ENCODE measurements at places on chromosomes 6 and 20.

DNA sequence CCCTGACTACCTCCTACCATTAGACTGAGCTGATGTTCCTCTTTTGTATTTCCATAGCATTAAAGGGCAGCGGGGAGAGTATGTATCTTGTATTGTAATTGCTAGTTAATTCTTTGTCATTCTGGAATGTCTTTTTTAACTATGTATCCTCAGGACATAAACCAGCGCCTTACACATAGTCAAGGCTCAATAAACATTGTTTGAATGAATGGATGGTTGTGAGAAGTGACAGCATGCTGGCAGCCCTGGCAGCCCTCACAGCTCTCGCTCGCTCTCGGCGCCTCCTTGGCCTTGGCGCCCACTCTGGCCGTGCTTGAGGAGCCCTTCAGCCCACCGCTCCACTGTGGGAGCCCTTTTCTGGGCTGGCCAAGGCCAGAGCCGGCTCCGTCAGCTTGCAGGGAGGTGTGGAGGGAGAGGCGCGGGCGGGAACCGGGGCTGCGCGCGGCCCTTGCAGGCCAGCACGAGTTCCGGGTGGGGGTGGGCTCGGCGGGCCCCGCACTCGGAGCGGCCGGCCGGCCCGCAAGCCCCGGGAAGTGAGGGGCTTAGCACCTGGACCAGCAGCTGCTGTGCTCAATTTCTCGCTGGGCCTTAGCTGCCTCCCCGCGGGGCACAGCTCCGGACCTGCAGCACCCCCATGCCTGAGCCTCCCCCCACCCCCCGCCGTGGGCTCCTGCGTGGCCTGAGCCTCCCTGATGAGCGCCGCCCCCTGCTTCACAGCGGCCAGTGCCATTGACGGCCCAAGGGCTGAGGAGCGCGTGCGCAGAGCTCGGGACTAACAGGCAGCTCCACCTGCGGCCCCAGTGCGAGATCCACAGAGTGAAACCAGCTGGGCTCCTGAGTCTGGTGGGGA is 93.1 kb downstream of the RNF182 start:
- no peak for DNase-seq

GRCh38 chr6:168371185-168371584 is 51.6 kb upstream of the DACT2 start:
- no peak for DNase-seq

- peak; percentile 63 for DNase-seq
Measured at GRCh38 chr20:33791959-33792597, 19.1 kb upstream of the CHMP4B start.

GRCh38 chr20:348972-349841 is 2.3 kb downstream of the NRSN2 start:
- no peak for DNase-seq

GRCh38 chr6:140082867-140083297 is 708.4 kb upstream of the CITED2 start:
- DNase-seq: no peak

DNA sequence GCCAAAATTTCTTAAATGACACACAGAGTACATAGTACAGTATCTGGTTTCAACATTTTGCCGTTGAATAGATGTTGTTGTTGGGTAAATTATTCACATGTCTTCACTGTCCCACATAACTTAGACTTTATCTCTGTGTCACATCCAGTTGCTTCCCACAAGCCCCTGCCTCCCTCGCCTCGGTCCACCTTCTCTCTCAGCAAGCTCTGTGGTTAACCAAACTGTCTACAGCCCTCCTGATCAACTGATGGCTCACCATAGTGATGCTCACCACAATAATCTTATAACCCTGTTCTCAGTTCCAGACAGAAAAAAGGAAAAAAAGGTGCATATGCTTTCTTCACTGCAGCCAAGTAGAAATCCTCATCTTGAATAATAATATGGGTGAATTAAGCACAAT is 23.0 kb downstream of the IL17F start:
- no peak for DNase-seq

DNA sequence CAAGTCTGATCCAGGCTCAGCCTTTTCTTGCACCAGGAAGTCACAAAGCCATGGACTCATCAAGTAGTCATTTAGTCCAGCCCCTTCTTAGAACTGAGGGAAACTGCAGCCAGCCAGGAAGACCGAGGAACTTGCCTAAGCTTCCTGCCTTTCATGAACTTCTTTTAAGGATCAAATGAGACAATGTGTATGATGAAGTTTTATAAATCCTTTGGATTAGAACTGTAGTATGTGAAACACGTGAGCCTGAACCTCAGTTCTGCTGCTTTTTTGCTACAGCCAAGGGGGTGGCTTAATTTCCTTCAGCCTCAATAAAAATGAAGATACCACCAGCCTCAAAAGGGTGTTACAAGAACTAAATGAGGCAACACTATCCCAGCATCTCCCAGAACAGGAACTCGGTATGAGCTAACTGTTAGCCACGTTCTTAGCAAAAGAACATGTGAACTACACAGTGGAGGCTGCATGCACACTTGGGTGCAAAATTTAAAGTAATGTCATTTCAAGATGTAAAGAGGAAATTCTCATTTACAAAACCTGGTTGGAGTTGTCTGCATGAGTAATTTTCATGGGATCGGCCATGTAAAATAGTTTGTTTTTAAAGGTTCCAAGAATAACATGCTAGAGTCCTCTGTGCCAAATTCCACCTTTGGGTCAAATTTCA is 76.0 kb upstream of the TBC1D7 start:
- no peak for DNase-seq

DNA sequence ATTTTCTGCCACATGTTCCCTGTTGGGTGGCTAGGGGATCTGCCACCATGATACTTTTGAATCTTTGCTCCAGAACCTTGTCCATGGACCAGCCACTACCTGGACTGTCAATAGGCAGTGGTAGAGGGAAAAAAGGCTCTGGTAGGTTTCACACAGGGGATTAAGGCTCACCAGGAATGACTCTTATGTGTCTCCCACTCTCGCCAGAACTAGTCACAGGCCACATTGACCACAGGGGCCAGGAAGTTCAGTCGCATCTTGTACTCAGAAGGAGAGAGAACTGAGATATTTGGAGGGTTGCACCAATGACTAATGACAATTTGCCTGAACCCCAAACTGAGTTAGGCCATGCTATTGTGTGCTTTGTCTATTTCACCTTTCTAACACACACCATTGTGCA is 23.6 kb upstream of the APCDD1L start:
- DNase-seq: no peak

DNA sequence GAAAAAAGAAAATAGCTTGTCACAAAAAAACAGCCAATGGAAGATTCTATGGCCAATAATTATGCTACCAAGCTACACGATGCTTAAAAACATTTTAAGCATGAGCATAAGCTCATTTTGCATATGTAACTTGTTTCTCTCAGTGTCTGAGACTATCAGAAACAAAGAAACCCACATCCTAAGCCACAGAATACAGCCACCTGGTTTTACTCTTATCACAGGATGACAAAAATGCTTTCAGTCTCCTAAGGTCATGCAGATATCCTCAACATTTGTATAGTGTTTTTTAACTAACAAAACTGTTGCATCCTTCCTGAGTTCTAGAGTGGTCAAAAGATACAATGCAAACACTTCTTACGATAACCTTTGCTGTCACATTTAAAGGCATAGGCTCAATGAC is 172.1 kb upstream of the RUNX2 start:
- DNase-seq: no peak

DNA sequence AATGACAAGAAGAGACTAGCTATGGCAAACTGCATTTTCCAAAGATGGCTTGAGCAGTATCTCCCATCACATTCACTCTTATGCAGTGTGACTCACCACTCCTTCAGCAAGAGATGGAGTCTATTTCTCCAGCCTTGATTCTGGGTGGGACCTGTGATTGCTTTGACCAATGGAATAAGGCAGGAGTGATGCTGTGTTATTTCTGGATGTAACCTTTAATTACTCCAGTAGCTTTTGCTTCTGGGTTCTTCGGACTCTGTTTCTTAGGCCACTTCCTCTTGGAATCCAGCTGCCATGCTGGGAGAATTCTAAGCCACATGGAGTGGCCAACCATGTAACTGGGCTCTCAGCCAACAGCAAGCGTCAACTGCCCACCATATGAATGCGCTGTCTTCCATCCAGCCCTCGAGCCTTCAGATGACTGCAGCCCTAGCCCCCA is 50.7 kb downstream of the TGM2 start:
- no peak for DNase-seq

DNA sequence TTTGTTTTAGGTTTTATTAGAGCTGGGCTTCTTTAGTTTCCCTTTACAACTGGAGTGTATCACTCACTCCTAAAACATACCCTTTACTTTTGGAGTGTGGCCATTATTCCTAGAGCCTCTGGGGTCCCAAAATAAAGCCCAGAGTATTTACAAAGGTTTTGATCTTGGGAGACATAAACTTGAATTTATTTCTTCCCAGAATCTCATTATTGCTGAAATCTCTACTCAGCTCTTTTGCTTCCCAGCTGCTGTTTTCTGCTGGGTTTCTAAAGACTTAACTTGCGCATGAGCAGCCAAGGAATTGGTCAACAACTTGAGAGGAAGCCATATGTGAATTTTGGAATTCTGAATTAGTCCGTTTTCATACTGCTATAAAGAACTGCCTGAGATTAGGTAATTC is 94.5 kb upstream of the NRSN1 start:
- no peak for DNase-seq

GRCh38 chr6:46914279-46914810 is 7.4 kb downstream of the ADGRF5 start:
- no peak for DNase-seq

GRCh38 chr20:6213311-6213710 is 90.5 kb upstream of the FERMT1 start:
- DNase-seq: no peak

- DNase-seq: no peak
Measured at GRCh38 chr6:120290964-120291363, 941.4 kb upstream of the MAN1A1 start.

GRCh38 chr20:46618316-46619100 is 32.8 kb downstream of the SLC13A3 start:
- no peak for DNase-seq

DNA sequence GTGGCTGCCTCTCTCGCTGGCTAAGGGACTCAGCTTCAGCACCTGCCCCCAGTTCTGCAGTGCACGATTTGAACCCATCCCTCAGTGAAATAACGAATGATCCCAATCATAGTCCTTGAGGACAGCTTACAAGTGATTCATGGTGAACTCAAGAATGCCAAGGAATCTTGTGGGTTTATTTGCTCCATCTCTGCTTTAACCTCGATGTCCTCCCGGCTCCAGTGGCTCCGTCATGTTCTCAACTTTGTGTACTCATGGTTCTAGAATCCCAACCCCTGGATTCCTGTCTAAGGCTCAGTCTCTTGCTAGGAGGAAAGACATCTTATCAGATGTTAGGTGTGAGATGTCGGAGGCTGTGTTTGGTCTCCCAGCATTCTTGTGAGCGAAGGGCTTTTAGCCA is 29.0 kb upstream of the GTSF1L start:
- no peak for DNase-seq

DNA sequence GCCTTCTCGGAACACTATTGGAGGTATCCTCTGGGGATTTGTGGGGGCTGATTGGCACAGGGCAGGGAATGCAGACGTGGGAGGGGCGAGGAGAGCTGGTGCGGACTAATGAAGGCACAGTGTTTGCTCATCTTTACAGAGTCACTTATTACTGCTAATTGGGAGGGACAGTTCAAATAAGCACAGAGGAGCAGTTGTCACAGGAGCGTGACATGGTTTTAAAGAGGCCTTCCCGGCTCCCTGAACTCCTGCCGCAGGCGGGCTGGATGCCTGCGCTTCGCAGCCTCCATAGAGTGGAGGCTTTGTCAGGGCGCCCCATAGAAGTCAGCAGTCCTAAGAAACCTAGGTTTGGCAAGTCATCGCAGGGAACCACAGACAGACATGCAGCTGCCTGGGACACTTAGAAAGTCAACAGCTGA is 149.6 kb downstream of the LINC00237 start:
- DNase-seq: no peak

DNA sequence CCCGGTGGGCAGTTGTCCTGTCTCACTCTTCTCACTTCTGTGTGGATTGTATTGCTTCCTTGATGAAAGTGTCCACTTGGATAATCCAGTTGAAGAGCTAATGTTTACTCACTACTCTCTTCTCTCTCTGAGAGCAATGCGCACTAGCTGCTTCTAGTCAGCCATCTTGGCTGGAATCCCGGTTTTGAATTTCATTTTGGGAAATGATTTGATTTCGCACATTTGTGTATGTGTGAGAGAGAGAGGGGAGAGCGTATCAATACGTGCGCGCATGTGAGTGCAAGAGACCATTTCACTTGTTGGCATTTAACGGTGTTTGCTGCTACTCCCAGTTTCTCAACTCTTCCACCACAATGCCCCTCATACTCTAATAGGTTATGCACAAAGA is 67.8 kb downstream of the KLHL32 start:
- no peak for DNase-seq

DNA sequence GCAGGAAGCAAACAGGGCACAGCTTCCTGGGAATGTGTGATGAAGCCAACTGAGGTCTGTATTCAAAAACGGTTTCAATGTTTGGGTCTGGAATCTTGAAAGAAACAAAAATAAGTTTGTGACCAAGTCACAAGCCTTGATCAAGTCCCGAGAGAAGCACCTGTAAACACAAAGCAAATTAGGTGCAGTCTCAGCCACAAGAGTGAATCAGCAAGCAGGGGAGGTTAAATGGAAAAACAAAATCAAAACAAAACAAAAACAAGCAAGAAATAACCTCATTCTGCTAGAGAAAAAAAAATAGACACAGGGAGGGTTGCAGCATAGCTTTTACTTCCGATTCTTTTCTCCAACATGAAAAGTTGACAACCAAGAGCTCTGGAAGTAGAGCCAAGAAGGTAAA is 201.7 kb downstream of the CLIC5 start:
- no peak for DNase-seq

GRCh38 chr6:103000688-103001087 is 1607.2 kb downstream of the GRIK2 start:
- DNase-seq: no peak

DNA sequence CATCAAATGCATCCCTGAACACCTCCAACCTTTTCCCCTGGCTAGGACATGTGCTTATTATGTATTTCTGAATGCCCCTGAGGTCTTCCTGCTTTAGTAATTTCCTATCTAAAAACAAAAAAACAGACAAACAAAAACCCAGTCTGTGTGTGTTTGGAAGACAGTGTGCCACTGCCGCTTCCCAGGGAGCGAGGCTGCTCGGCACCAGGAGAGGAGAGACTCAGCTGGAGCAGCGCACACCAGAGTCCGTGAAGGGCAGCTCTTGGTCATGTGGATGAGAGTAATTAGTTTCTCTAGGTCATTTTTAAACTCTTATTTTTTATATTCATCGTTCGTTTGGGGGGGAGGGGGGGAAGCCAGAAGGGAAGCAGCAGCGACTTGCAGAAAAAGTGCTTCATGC is 10.0 kb upstream of the ANKRD60 start:
- no peak for DNase-seq

DNA sequence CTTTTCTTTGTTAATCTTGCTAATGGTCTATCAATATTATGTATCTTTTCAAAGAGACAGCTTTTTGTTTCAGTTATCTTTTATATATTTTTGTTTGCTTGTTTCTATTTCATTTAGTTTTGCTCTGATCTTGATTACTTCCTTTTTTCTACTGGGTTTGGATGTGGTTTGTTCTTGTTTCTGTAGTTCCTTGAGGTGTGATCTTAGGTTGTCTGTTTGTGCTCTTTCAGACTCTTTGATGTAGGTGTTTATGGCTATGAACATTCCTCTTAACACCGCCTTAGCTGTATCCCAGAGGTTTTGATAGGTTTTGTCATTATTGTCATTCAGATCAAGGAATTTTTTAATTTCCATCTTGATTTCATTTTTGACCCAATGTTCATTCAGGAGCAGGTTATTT is 26.8 kb upstream of the TNFAIP3 start:
- no peak for DNase-seq

All from activated CD4-positive, CD25-positive, alpha-beta regulatory T cell treated with anti-CD3 and anti-CD28 coated beads, Interleukin-2, amount 50 U/mL, for 72 hours (primary cell).